ENCODE measurements at places on chromosomes 7 and 10.

DNA sequence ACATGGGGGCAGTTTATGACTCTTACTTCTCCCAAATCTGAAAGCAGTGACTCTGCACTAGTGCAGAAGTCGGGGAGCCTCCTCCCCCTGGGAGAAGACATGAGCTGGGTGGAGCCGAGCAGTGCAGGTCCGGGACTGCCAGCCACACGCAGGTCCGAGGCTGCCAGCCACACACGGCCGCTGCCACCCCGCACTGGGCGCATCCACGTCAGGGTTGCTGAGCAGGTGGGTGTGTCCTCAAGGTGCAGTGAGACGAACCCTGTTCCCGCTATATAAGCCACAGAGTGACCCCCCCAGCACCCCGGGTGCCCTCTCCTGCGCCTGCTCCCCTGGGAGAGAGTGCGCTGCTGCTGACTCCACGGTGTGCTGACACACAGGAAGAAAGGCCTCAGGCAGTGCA, 430.2 kb downstream of the PTPRN2 start:
- DNase-seq, result no peak

DNA sequence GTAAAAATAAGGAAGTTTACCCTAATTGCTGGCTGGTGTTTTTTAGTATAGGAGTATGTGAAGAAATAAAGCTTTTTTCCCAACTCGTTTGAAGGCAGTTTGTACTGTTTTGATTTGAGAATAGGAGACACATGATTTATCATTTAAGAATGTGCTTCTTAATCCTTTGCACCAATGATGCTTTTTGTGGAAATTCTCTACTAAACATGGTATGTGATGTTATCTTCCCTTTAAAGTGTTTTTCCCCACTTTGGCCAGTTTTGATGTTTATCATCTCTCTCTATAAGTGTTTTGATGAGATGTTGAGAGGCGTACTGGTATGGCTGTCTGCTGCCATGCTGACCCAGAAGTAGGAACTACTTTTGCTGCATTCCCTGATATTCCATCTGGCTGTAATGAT, 85.1 kb downstream of the SUGCT start:
- DNase-seq, result no peak

DNA sequence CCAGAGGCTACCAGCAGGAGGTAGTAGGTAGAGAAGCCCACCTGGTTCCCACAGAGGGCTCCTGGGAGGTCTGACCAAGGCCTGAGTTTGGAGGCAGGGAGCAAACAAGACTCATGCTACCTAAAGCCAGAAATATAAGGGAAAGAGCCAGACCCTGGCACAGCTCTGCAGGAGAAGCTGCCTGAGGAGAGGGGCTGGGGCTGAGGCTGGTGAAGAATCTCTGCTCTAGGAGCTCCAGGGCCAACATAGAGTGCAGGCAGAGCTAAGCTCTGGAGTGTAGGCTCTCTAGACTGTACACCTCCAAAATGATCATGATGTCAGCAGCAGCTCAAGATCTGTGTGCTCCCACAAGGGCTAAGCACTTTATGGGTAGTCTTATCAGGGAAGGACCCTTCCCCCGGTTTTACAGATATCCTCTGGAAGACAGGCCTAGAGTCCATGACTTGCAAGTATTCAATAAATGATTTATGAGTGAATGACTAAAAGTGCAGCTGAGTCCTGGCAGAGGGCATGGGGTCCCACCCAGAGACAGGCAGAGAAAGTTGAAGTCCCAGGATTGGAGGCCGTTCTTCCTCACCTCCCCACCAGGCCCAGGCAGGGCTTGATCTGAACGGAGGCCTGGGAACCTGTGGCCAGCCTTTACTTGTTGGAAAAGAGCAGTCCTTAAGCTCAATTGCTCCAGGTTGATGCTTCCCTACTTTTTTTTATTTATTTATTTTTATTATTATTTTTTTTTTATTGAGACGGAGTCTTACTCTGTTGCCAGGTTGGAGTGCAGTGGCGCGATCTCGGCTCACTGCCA, 71.5 kb upstream of the LRRC4 start:
- DNase-seq, result no peak

DNA sequence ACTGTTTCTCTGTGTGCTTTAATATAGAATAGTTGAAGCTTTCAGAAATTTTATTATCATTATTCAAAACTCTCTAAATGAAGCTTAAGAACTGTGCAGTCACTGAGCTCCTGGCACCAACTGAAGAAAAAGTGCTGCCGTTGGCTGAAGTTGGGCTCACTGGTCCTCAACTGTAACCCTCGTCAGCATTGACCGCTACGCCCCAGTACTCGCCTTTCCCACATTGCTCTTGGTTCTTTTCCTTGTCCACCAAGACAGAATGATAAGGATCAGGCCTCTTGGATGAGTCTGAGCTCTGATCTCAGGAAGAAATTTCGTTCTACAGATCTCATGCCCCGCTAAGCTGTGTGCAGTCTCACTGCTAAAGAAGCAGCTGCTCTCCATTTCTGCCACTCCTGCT, 7.9 kb upstream of the TAF3 start:
- no peak for DNase-seq

GRCh38 chr10:4094751-4095150, 309.7 kb upstream of the KLF6 start:
- DNase-seq, result no peak

- DNase-seq, result no peak
Measured at GRCh38 chr10:129501652-129502436, 34.8 kb downstream of the MGMT start.

DNA sequence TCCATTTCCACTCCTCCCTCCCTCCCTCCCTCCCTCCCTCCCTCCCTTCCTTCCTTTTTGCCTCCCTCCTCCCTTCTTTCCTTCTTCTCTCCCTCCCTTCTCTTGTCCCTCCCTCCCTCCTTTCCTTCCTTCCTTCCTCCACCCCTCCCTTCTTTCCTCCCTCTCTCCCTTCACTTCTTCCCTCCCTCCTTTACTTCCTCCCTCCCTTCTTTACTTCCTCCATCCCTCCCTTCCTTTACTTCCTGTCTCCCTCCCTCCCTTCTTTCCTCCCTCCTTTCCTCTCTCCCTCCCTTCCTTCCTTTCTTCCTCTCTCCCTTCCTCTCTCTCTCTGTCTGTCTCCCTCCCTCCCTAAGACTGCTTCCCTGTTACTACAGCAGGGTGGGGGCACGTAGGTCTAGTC, 598.6 kb upstream of the FOXK1 start:
- DNase-seq, result no peak

DNA sequence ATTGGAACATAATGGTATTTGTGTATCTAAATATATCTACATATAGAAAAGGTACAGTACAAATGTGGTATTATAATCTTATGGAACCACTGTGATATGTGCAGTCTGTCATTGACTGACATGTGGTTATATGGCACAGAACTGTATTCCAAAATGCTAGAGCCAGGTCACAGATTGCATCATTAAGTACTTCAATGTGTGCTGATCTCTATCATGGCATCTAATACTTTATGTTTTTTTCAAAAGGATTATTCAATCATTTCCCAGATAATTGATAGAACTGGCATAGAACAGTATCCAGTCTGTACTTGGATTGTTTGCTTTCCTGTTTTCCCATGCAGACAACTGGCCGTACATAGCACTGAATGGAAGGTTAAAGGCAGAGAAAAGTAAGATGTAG, 662.7 kb downstream of the PARD3 start:
- no peak for DNase-seq

- DNase-seq, result no peak
Measured at GRCh38 chr10:30970760-30971460, 60.8 kb downstream of the ZNF438 start.

DNA sequence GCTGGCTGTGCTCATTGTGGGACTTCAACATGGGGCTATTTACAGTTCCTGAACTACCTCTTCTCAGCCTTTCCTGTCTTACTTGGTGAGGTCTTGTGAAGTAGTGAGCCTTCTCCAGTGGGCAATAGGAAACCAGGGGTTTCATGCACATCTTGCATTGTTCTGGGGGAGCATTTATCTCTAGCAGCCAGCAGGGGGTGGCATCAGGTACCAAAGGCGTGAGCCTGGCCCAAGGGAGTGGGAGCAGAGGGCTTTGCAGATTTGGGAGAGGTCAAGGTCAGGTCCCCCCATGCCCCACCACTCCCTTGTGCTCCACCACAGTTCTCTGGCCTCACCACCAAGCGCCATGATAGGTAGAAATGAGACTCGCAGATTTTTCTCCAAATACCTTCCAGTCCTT, 85.4 kb upstream of the NPTX2 start:
- DNase-seq, result no peak

DNA sequence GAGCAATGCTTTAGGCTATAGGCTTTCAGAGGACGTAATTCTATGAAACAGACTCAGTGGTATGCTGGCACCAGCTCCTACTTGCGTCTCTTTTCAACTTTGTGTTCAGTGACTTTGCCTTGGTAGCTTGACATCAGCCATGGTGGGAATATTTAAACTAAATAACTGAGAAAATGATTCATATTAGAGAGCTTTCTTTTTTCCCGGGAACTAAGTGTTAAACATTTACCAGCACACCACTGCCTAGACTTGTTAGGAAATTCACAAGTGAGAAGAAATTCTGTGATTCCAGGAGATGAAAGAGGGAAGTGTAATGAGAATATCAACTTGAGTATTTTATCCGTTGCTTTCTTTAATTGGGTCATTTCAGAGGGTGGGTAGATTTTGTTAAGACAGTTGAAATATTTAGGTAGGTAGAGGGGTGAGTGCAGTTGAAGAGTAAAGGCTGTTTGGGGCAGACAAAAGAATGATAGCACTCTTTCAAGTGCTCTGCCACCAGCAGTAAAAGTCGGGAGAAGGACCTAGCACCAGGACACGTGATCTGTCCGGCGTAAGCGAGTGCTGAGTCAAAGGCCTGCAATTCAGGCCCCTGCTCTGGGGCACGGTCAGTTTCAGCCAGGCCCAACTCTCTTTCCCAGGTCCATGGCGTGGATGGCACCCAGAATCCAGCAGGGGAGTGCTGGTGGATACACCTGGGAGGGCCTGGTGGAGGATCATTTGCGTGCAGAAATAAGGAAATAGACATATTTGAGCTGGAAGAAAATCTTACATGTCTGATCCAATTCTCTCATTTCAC, 206.3 kb downstream of the SNX10 start:
- no peak for DNase-seq

- no peak for DNase-seq
Measured at GRCh38 chr10:27319752-27320431, 79.3 kb upstream of the ACBD5 start.

- no peak for DNase-seq
Measured at GRCh38 chr10:91536111-91536510, 96.8 kb downstream of the PPP1R3C start.

DNA sequence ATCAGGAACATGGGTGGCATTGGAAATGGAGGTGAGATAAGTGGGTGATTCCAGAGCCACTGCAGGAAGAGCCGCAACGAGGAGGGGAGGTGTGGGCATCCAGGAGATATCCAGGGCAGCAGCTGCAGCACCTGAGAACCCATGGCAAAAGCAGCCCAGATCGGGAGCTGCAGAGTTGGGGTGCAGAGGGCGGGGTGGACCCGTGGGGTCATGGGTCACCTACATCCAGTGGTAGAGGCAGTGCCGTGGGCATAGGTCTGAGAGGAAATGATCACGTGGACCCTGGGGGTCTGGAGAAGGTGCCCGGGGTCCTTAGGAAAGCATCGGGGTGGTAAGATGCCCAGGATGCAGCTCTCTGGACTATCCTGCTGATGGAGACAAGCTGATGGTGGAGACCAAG, 530.0 kb downstream of the GLRX3 start:
- DNase-seq, result no peak

DNA sequence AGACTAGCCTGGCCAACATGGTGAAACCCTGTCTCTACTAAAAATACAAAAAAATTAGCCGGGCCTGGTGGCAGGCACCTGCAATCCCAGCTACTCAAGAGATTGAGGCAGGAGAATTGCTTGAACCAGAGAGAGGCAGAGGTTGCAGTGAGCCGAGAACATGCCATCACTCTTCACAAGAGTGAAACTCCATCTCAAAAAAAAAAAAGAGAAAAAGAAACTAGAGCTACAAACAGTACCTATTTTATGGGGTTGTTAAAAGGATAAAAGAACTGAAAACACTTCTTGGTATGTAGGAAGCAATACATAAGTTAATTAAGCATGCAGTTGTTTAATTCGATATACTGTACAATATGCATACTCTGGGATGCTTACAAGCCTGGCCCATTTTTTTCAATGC, 216.9 kb downstream of the SORCS1 start:
- no peak for DNase-seq

- DNase-seq, result no peak
Measured at GRCh38 chr10:1216574-1217236, 160.5 kb downstream of the WDR37 start.

DNA sequence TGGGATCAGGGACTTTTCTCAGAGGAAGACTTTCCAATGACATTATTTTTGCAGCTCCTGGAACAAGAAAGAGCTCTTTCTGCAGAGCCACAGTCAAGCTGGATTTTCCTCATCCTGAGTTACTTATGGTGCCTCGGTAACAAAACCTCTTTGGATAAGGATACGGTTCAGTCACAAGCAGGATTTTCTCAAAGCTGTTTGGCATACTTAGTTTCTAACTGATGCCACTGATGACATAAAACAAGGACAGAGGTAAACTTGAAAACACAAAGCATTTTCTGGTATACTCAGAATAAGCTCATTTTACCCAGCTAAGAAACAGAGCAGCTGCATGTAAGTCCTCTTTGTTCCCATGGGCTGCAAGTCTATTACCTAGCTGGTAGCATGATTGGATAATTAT, 340.9 kb upstream of the MEOX2 start:
- DNase-seq, result no peak

DNA sequence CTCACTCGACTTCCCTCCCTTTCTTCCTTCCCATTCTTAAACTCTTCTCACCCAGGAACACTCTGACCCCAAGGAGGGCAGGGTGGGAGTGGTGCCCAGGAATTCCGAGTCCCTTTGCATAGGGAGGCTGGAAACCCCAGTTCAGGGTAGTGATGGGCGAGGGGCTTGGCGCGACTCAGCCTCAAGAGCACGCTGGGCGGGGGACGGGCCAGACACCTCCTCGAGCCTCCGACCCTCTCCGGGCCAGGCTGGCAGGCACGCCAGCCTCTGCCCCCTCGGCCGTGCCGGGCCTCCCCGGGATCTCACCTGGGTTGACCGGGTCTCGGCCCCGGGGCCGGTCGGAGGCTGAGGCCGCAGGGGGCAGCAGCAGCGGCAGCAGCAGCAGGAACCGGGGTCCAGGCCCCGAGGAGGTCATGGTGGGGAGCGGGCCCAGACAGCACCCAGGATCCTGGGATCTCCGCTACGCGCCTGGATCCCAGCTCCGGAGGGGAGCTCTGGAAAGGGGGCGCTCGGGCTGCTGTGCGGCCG, 457 bp downstream of the PLOD3 start:
- no peak for DNase-seq

DNA sequence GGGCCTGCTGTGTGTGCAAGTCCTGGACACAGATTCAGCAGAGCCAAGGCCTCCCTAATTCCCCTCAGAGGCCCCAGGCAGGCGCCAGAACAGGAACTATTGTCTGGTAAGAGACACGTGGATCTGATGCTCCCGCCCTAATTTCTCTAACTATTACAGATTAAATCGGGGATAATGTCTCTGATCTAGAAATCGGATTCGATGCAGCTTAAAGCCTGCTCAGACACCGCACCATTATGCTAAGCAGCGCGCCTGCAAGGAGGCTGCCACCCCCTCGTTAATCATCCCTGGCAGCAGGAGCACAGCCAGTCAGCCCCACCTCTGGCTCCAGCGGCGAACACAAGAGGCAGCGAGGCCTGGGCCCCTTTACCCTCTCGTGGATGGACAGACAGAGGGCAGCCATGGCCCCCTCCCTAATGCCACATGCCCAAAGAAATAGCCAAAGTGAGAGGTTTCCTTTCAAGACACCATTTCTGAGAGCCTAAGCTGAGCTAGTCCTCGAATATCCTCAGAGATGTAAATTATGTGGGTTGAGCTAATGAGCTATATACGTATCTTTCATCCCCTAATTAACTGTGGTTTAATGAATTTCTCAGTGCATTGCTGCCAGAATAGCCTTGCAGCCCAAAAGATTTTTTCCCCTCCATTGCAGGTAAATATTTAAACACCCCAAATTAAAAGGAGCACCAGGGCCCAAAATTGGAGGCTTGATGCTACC, 122.1 kb downstream of the GRID1 start:
- no peak for DNase-seq
